ENCODE measurements at places on chromosomes 6 and 20.

GRCh38 chr6:144193181-144193580 lies 42.9 kb downstream of the STX11 start:
- DNase-seq = no peak

DNA sequence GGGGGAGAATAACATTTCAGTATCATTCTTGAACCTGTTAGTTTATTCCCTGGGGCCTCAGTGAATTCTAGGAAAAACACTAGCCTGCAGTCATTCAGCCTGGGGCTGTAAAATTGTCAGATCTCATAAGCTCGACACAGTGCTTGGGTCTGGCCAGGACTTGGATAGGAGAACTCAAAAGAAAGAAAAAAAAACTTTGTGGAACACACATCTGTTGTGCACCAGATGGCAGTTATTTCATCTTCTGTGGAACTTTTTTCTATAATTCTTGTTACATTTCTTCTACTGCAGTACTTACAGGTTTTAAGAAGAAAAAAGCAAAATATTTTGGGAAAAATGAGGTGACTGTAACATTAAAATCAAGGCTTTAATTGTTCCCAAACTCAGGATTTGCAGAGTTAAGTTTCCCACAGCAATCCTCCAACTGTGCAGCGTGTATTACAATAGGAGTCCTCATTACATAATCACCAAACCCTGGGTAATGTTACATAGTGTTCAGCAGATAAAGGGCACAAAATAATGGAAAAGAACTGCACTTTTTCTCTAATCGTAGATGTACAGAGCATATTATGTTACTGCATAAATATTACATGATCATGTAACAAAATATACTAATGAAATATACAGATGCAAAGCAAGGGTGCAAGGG lies 531.1 kb upstream of the CITED2 start:
- no peak for DNase-seq

GRCh38 chr6:37101991-37102298 lies 68.0 kb upstream of the PIM1 start:
- no peak for DNase-seq

DNA sequence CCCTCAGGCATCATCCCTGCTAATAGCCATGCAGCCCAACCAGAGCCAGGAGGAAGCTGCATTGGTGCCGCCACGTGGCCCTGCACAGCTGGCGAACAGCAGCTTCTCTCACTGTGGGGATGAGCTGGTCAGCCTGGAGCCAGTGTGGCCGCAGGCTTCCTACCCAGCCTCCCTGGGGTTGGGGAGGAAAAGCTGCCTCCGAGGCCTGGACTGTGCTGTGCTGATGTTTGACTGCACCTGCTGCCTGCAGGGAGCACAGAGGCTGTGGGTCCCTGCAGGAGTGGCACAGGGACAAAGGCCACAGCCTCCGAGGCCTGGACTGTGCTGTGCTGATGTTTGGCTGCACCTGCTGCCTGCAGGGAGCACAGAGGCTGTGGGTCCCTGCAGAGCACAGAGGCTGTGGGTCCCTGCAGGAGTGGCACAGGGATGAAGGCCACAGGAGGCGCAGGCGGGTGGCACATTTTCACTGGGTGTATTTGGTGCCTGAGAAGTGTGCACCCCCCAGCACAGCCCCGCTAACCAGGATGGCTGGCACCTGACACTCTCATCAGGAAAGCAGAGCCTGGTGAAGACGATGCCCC lies 83.9 kb downstream of the DLL1 start:
- no peak for DNase-seq

DNA sequence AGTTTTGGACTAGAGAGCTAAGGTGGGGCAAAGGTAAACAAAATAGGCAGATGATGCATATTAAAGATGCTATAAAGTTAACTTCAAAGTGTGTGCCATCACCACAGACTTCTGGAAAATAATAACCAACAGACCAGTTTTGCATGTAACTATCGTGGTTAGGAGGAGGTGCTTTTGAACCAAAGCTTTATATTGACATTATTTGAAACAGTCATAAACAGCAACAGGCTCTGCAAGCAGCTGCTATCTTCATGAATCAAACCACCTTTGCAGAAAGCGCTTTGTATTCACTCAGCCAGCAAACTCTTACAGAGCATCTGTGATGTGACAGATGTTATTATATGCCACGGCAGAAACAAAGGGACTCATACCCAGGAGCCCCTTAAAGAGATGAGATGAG lies 81.9 kb downstream of the CRYBG1 start:
- DNase-seq = no peak

GRCh38 chr20:2688041-2688591 lies 4.5 kb upstream of the EBF4 start:
- DNase-seq = peak; percentile 53

DNA sequence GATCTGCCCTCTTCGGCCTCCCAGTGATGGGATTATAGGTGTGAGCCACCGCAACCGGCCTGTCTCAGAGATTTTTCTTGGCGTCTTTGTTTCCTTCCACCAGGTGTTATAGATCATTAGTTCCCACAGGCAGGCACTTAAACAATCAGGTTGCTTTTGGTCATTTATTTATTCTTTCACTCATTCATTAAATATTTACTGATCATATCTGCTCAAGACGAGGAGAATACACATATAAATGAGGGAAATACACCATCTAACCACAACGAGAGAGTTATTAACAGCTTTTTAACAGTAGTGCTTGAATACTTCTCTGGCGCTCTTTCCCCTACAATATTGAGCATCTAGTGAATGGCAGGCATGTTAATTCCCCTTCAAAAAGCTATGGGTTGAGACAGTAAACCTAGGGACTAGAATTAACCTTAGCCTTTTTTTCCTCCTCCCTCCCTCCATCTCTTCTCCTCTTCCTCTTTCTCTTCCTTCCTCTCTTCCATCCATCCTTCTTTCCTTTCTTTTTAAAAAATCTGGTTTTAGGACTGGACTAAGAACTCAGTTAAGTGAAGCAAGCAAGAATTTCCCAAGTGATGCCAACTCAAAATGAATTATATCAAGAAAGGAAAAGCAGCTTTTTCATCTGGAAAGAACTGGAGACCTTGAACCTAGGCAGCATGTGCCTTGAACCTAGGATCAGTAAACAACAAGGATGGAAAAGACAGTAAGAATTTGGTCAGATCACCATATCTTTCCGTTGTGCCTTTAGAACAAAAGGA lies 41.1 kb upstream of the RFPL4B start:
- no peak for DNase-seq

GRCh38 chr6:80388507-80388906 lies 282.0 kb downstream of the BCKDHB start:
- no peak for DNase-seq

DNA sequence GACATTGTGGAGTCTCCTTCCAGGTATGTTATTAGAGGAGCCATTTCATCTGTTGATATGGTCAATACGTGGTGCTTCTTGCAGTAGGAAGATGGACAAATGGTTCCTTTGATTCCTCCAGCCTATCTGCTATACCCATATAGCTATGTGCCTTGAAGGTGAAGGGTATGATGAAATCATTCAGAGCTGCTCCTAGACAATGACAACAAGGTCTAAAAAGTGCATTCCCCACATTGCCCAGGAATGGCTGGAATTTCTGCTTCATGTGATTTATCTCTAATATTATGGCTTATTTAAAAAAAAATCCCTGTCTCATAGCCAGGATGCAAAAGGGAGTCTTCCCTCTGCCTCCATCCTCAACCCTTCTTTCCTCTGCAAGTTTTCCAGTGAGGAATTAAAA lies 14.1 kb downstream of the DAAM2 start:
- DNase-seq = no peak

DNA sequence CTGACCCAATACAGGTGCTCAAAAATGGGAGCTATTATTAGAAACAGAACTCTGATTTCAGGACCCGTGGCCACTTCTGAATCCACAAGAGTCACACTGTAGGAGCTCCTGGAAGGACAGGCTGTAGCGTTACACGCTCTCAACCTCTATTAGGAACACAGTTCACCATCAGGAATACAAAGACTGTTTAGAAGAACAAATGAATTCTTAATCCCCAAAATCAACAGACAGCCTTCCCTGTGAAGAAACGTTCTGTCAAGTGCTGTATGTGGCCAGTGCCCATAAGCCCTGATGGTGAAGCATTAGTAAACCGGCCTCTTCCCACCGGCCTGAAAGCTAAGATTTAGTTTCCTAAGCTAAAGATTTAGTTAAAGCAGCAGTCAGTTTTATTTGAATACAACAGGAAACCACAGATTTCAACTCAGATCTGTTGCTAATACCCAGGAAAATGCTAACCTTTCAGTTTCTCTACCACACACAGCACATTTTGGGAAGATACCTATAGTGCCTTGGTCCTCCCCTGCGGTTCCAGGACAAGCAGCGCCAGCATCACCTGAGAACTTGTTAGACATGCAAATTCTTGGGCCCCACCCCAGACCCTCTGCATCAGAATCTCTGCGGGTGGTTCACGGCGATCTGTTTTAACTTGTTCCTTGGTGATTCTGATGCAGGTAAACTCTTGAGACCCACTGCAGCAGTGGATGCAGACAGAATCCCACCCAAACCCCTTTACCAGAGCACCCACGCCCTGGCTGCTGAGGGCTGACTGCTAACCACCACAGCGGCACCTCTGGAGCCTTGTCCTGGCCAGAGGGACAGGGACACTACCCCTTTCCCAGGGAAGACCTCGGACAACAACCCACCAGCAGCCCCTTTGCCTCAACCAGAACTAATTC lies 33.4 kb downstream of the MTRES1 start:
- peak; percentile 17 for DNase-seq

DNA sequence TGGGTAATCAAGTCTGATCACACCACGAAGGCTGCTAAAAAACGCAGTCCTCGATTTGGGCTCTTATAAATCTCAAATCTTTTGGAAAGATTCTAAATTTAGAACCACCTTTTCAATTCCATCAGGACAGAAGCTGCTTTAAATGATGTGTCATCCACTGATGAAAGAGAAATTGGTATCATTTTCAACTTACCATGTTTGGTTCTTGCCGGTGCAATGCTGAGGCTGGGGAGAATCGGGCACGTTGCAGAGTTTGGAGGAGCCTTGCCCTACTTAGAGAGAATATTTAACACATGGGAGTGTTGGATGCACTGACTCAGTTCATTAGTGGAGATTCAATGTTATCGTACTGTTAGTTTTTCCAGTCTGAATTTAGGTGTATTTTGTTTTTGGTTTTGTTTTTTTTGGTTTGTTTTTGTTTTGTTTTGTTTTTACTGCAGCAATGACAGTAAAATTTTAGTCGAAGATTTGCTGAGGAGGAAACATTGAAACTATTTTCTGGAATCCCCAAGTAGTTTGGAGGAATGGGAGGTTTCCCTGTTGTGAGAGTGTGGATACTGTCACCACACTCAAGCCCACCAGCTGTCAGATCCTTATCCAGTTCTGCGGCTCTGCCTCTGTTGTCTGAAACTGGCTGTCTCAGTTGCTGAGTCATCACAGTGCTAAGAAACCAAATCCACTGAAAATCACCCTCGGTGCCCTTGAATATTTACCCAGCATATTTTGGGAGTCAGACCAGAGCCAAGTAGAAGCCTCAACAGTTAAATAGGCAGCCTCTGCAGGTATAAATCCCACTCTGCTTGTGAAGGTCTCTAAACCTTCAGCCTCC lies 497.0 kb downstream of the BTBD3 start:
- no peak for DNase-seq

- peak; percentile 68 for DNase-seq
Measured at GRCh38 chr20:57596998-57597939, 23.0 kb downstream of the ZBP1 start.

DNA sequence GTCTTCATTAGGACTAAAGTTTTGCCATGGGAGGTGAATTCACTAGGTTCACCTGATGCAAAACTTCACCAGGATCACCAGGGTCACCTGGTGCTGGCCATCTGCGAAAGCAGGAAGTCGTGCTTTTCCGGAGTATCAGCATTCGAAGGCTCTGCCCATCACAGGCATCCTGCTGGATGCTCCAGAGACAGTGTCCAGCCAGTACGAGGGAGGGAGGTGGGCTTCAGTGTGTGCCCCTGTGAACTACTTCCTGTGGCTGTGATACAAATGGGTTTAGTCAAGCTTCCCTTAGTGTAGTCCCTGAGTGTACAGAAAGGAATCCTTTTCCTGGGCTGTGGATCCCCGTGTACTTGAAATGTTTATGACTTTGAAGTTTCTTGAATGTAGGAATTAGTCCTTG lies 3.4 kb upstream of the RPS6KA2 start:
- DNase-seq = no peak

DNA sequence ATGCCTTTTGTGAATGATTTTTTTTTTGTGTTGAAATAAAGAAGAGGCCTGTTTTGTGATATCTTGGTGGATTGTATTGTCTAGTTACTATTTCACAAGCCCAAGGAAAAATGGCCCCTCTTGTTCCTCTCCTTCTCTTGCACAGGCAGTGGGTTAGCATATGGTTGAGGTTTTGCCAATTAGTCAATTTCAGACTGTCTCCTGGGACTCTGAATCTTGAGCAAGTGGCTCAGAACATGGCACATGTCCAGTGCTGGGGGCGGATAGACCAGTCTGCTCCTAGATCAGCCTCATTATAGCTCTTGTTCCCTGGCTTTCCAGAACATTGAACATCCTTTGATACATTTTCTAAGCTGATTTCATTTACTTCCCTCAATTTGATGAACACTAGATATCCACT lies 589.2 kb downstream of the PHF3 start:
- DNase-seq = no peak

DNA sequence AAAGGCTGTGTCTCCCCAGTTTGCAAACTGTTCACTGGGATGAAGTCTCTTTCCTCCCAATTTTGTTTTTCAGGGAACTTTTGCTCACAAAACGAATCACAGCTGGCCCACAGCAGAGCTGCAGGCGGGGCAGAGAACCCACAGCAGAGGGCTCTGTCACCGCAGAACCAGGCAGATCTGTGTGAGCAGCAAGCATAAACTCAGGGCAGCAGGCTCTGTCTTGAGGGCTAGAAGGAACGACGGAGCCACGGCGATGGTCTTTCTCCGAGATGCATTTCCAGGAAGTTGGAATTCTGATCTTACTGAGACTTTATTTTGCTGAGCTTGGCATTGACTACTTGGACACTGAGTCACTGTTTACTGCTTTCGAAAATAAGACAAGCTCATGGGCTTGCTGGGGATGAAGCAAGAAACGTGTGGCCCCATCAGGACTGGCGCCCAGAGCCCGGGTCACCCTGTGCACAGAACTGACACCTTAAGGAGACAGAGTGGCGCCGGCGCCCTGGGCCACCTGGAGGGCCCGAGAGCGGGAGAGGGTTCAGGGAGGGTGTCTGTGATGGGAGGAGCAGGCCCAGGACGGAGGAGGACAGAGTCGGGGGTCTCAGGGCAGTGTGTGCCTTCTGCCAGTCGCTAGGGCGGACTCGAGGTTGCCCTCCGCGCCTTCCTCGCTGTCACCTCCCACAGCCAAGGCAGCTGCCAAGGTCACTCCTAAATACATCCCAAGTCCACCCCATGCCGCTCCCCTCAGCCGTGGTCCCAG lies 106.3 kb upstream of the NXT1 start:
- no peak for DNase-seq

GRCh38 chr6:20851795-20852194 lies 317.5 kb downstream of the CDKAL1 start:
- DNase-seq = no peak

DNA sequence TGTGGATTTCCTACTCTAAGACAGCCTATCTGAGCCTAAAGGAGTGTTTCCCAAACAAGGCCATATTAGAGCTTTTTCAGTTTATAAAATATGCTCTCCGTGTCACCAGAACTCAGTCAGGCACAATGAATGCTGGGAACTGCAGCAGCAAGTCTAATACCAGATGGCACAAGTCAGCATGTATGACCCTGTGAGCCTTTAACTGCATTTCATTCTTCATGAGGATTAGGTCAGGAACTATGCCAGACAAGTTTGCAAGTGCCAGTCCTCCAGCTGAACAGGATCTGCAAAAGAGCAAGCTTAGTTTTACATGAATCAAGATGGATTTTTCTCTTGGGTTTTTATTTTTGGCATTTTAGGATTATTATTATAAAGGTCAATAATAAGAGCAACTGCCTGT lies 66.7 kb upstream of the SAMD5 start:
- DNase-seq = no peak
